GM19239 (cell line): ENCODE measurements at places on chromosomes 2 and 18.

DNA sequence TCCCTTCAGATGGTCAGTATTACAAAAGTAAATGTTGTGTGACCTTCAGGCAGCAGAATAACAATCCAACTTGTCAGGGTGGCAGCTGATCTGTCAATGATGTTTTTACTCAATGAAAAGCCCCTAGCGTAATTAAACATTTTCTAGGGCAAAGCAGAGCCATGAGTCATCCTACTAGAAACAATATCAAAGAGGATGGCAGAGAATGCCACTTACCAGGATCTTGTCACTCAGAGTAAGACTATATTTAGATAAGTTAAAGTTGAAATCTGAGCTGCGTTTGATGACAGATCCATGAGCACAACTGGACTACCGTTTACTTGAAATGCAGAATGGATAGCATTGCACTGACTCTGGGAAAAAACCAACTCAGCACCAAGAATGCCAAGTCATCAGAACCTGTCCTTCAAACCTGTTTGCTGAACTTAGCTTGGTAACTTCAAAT lies 612.6 kb upstream of the ACVR2A start:
- no peak for DNase-seq

DNA sequence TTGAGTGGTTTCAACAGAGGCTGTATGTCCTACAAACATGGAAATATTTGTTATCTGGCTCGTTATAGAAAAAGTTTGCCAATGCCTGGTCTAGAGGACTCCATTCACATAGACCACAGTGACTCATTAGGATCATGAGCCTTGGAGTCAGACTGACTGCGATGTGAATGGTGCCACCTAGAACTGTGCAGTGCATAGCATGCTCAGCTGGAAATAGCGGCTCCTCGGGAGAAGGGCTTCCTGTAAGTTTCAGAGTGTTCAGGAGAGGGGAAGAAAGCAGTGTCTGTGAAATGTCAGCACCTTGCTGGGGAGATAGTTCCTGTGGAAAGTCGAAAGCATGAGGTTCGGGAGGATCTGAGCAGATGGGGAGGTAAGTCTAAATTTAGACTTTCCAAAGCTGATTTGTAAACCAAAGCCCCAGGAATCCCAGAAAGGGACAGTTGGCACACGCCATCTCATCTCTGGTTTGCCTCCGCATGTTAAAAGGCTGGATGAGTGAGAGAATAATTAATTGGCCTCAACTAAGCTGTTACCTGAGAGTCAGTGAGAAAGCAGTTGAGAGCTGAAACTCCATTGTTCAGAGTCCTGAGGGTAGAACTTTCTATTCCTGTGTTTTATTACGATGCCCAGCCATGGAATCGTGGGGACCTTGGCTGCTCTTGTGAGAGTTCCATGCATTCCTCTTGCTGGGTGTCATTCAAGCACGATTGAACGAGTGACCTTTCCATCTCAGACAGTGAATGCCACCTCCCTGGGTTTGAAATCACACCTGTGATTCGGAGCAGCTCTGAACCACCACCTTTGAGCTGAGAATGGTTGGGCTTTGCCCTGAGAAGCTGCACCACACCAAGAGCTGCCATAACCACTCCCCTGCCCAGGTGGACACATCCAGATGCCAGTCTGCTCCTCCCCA lies 99.5 kb downstream of the MAPK4 start:
- DNase-seq, result no peak

- DNase-seq, result no peak
Observed at GRCh38 chr2:48233005-48233404, 296.9 kb upstream of the STON1 start.

GRCh38 chr2:96121414-96121813 lies 5.0 kb upstream of the ADRA2B start:
- no peak for DNase-seq

DNA sequence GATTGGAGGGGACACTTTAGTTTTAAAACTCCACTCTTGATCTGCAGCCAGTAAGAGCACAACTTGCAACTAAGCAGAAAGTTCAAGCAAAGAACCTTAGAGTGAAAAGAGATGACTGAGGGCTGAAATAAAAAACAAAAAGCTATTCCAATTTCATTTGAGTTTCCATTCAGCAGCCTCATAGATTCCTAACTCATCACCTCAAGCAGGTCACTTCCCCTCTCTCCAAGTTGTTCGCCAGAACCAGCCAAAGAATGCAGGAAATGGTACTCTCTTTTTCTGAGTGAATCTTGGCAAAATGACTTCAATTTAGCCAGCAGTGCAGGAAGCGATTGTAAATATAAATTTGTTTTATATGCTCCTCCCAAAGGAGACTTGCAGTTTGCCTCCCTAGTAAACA lies 213.3 kb downstream of the SETBP1 start:
- DNase-seq, result no peak

- no peak for DNase-seq
Observed at GRCh38 chr2:235498946-235499812, 5.3 kb downstream of the AGAP1 start.

- no peak for DNase-seq
Observed at GRCh38 chr18:54381640-54382039, 23.9 kb downstream of the C18orf54 start.

- DNase-seq, result no peak
Observed at GRCh38 chr2:186891185-186891621, 42.2 kb upstream of the ZSWIM2 start.

DNA sequence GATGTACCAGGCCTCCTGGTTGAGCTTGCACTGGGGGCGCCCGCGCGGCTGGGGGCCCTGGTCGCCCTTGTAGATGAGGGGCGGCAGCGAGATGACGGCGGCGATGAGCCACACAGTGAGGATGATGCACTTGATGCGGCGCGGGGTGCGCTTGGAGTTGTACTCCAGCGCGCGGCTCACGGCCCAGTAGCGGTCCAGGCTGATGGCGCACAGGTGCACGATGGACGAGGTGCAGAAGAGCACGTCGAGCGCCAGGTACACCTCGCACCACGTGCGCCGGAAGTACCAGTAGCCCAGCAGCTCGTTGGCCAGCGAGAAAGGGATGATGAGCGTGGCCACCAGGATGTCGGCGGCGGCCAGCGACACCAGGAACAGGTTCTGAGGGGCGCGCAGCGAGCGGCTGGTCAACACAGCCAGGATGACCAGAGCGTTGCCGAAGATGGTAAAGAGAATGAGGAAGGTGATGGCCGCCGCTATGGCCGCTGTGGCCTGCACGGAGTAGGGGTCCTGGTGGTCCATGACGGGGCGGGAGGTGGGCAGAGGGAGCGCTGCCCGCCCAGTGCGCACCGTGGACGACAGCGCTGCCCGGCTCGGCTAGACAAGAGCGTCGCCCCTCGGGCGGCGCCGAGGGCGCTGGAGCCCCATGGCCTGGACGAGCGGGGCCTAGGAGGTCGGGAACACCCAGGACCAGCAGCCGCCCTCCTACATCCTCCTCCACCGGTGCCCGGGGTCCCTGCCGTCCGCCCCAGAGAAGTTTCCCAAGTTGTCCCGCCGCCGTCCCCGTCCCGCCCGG lies 544 bp downstream of the ADRA2B start:
- DNase-seq, result no peak
